ENCODE measurements at places on chromosomes 1 and 21. TPM values are rescaled to one million over a fixed set of nuclear protein-coding genes. Genes with fewer than 3 reads are reported as not detected.

Gene LCE2A
- not detected for polyA plus RNA-seq

Gene PTPRU
- 7.8 TPM for polyA plus RNA-seq

Gene PRDM16
- polyA plus RNA-seq, result 0.06 TPM

Gene SPATA1
- polyA plus RNA-seq, result 0.81 TPM

Gene CHIA
- not detected for polyA plus RNA-seq

Gene TRAF3IP3
- polyA plus RNA-seq, result 0.06 TPM

Gene KRTAP19-3
- not detected for polyA plus RNA-seq

Gene RAB3GAP2
- polyA plus RNA-seq, result 38.2 TPM

Gene CELA3B
- polyA plus RNA-seq, result not detected
